CD14-positive monocyte (primary cell): ENCODE measurements at places on chromosomes 1 and 21.

- no peak for DNase-seq
Observed at GRCh38 chr1:48887796-48888195, 111.1 kb upstream of the BEND5 start.

DNA sequence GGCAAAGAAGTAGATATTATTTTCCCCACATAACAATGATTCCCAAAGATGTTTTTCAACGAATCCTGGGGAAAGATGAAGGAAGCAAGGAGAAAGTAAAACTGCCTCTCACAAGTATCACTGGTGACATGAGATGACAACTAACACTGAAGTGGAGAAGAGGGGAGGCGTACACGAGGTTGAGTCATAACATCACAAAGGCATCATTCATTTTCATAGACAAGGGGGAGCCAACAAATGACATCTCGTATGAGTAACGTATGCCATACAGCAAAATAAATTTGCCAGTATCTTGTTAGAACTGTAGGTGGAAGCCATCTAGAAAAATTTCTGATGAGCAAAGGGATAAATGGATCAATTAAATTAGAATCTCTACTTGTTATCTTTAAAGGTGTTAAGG lies 56.6 kb downstream of the ATP1B1 start:
- DNase-seq: no peak

GRCh38 chr1:12179676-12180075 lies 12.9 kb downstream of the TNFRSF1B start:
- DNase-seq: no peak

- DNase-seq: no peak
Observed at GRCh38 chr1:47241114-47242113, 9.4 kb upstream of the TAL1 start.

- DNase-seq: peak; percentile 38
Observed at GRCh38 chr1:40476924-40477677, at the start of gene ZFP69. Gene ZFP69 (plus strand): TSS chr1:40477290. CDS start chr1:40479362, 2,072 bp downstream.

GRCh38 chr21:43783098-43783700 lies 6.2 kb upstream of the RRP1 start:
- DNase-seq: no peak

- no peak for DNase-seq
Observed at GRCh38 chr1:238487931-238488330, 597.2 kb upstream of the ZP4 start.

DNA sequence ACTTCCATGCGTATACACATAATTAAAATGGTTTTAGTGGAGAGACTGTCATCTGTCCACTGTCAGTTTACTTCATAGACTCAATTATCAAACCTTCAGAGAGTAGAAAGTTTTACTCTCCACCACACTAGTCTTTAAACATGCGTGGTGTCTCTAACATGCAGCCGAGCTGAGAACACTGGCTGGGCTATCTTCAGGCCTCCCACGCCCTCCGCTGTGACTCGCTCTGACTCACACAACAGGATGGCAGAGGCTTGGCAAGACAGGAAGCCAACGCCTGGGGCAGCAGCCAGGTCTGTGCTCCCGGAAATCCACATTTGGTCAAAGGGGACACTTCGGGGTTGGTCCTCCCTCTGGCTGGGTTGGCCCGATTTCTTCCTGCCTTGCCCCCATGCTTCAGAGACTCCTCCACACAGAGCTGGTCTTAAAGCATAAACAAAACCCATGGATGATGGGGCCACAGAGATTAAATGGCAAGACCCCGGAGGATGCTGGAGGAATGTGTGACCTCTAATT lies 22.7 kb upstream of the IFNGR2 start:
- peak; percentile 99 for DNase-seq

- no peak for DNase-seq
Observed at GRCh38 chr1:233883671-233884070, 20.8 kb upstream of the SLC35F3 start.

DNA sequence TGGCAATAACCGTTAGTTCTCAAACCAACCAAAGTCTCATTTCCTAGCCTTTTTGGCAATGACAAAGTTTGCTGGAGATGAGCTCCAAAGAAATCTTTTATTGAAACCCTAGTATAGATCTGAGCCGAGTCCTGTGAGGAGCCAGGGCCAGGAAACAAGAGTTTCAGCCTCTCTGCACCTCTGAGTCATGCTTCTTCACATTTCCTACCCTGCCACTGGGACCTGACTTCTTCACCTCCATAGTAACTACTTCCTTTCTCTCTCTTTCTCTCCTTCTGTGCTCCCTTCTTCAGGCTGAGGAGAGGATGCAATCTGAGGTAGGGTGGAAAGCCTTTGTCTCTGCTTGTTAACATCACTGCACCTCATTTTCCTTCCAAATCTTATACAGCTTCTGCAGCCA lies 38.7 kb upstream of the IPO9 start:
- DNase-seq: no peak

GRCh38 chr1:210237981-210238380 lies 5.4 kb downstream of the SERTAD4 start:
- no peak for DNase-seq

DNA sequence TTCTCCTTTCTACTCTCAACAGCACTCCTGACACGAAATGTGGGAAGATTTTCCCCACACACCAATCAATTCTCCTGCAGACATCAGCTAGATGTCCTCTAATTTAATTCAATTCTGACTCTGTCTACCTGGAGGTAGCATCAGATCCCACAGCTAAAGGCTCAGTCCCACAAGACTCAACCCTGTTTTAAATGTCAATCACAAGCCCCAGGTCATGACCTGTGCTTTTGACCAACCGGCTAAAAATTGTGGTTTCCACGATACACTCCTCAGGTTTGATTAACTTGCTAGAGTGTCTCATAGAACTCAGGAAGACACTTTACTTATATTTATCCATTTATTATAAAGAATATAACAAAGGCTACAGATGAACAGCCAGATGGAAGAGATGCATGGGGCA lies 27.4 kb downstream of the IL23R start:
- DNase-seq: no peak

DNA sequence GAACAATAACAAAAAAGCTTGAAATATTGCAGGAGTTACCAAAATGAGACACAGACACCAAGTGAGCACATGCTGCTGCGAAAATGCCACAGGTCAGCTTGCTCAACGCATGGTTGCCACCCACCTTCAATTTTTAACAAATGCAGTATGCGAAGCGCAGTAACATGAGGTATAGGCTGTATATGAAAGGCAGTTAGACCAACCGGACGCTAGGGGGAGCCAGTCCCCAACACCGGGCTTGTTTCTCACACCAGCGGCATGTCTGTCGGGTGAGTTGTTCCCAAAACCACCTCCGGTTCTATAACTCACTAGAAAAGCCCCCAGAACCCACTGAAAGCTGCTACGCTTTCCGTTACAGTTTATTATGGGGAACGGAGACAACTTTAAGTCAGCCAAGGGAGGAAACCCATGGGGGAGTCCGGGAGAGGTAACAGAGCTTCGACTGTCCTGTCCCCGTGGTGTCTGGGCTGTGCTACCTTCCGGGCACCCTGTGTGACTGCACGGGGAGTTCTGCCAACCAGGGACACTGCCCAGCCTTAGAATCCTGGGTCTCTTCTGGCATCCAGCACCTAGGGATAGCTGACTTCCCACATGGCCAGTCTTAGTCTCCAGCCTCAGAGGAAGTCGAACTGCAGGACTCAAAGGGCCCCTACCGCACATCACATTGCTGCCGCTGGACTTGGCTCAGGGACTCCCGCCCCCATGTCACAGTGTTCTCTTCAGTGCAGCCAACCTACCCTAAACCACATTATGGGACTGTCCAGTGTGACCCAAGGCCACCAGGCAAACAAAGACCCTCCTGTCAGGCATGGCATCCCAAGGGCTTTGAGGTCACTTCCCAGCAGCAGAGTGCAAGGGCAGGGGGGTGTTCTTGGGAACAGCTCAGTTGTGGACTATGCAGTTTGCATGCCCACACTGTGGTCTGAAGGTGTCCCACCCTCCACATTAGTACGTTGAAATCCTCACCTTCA lies 14.0 kb downstream of the RNF187 start:
- peak; percentile 85 for DNase-seq

- DNase-seq: no peak
Observed at GRCh38 chr1:216705676-216706075, 17.6 kb downstream of the ESRRG start.

DNA sequence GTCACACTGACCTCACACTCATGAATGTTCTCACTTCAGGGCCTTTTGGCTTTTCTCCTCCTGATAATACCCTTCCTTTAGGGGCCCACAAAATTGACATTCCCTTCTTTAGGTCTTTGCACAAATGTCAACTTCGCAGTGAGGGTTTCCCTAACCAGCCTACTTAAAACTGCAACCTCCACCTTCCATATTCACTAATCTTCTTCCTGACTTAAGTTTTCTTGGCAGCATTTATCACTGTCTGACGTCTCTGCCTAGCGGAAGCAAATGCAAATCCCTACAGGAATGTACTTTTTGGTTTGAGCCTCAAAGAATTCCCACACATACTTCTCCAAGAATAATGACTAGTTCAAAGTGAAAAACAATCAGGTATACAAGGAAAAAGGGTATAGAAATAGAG lies 32.8 kb downstream of the INTS7 start:
- no peak for DNase-seq

GRCh38 chr1:61397935-61398334 lies 315.6 kb downstream of the NFIA start:
- no peak for DNase-seq

DNA sequence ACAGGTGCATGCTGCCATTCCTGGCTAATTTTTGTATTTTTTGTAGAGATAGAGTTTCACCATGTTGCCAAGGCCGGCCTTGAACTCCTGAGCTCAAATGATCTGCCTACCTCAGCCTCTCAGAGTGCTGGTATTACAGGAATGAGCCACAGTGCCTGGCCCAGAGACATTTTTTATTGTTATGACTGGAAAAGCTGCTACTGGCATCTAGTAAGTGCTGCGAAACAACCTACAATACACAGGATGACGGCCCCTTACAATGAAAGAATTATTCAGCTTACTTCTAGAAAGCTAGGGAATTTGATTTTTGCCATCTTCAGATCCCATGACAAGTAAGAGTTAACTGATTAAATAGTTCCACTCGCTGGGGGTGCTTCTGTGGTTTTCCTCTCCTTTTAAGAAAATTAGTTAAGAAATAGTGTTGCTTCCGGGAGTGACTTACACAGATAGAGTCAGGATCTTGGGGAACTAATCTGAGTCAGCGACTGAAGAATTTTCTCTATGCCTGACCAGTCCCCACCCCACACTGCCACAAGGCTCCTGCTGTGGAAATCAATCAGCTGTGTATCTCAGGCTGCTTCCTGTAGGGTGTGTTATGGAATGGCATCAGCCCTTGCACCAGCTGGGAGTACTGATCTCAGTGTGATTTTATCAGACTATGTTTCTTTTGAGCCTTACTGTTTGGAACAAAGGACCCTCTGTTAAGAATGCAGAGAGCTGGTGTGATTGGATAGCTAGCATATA lies 93.0 kb upstream of the BMP8A start:
- DNase-seq: peak; percentile 90

- no peak for DNase-seq
Observed at GRCh38 chr1:54582566-54583306, 34.7 kb downstream of the ACOT11 start.

DNA sequence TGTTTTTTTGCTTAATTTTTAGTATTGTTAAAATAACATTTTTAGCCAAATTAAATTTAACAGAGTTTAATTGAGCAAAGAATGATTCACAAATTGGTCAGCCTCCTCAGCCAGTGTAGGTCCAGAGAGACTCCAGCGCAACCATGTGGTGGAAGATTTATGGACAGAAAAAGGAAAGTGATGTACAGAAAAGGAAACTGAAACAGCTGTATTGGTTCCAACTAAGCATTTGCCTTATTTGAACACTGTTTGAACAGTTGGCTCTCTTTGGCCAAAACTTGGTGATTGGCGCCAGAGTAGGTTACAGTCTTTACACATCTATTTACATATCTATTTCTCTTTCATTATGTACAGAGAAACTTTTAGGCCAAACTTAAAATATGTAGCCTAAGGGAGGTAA lies 19.4 kb downstream of the RPS6KC1 start:
- DNase-seq: peak; percentile 26

DNA sequence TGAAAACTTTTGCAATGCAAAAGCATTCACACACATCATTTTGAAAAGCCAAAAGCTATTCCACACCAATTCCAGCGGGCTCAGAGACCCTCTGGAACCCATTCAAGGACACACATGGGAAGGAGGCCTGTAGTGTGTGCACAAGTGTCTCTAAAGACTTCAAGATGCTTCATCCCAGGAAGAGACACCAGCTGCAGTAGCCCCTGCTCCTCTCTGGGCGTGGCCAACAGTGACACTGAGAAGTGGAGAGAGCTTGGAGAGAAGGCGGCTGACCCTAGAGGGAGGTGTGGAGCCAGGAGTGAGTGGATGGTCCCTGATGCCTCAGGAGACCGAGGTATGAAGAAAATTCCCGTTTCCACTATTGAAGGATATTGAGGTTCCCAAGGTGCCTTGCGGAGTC lies 14.9 kb upstream of the TNNI1 start:
- DNase-seq: no peak

- no peak for DNase-seq
Observed at GRCh38 chr1:183548116-183548515, 42.1 kb downstream of the NCF2 start.

GRCh38 chr1:94819238-94819944 lies 766 bp upstream of the SLC44A3 start:
- DNase-seq: no peak

GRCh38 chr1:19622204-19622603 lies 21.9 kb upstream of the NBL1 start:
- DNase-seq: no peak

DNA sequence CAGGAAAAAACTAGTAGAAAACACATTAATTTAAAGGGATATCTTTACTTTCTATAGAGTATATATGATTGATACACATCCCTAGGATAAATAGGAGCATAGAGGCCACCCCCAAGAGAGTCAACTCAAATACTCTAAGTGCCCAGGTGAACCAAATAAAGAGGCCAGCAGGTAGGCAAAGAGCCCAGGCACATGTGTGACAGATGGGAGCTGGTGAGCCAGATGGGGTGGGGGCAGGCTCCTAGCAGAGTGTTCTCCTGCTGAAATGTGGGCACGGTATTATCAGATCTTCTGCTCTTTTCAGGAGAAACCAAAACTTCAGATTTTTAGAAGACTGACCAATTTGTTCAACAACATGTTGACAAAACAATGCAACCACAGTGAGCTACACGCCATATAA lies 333.4 kb upstream of the PKN2 start:
- no peak for DNase-seq

DNA sequence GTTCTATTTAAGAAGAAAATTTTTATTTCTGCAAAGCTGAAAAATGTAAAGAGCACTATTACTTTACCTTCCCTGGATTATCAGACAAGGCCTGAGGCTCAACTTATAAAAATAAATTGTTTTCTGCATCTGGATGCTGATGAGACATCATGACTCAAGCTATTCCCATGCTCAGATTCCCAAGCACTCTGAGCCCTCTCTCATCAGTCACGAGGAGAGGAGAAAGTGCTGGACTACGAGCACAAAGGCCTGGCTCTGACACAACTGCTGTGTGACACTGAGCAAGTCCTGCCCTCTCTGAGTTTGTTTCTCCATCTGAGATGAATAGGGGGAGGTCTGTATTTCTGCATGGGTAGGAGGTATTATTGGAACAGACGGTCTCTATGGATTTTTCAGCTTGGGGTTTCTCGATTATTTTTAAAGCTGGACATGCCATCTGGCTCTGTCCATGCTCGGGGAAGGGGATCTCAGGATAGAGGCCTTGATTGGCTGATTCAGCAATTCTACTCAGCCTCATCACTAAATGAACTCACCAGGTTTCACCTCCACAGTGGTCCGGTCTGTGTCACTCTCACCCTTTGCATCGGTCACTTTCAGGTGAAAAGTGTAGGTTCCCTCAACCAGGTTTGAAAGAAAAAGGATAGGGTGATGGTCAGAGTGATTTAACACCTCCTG lies 107.7 kb downstream of the KIAA0319L start:
- peak; percentile 48 for DNase-seq
